ENCODE measurements at places on chromosomes 13 and 19.

DNA sequence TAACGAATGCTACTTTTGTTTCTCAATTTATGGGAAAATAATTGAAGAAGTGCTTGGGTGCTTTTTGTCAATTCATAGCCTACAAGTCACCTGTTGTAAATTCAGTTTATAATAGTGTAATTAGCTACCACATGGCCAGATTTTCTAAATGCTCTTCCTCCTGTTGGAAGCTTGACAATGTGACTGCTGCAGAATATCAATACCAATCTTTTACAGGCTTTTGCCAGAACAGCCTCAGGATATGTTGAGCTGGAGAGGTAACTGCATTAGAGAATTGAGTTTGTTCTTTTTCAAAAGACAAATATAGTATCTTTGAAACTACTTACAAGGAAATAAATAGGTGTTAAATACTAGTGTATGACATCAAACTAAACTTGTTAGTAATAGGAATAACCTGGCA, 277.8 kb downstream of the POU4F1 start:
- DNase-seq = no peak

- no peak for DNase-seq
These were observed 431.4 kb downstream of the FGF9 start for GRCh38 chr13:22102271-22102670.

- no peak for DNase-seq
These were observed 1793.2 kb upstream of the PCDH20 start for GRCh38 chr13:63208826-63209225.

GRCh38 chr13:47291107-47291656, 394.3 kb upstream of the HTR2A start:
- DNase-seq = no peak

GRCh38 chr19:36891768-36892357, 24.2 kb downstream of the ZNF829 start:
- DNase-seq = no peak
